ENCODE measurements at places on chromosomes 13 and 19. TPM values are rescaled to one million over a fixed set of nuclear protein-coding genes. Genes with fewer than 3 reads are reported as not detected.

CD33 gene
- total RNA-seq = 3.5 TPM

PSG7 gene
- not detected for total RNA-seq

PRSS57 gene
- 0.82 TPM for total RNA-seq

ALOX5AP gene
- total RNA-seq = 0.72 TPM

LENG8 gene
- 38.4 TPM for total RNA-seq

GSX1 gene
- not detected for total RNA-seq

FCHO1 gene
- total RNA-seq = 2.2 TPM
